ENCODE measurements at places on chromosomes 11 and 22.

DNA sequence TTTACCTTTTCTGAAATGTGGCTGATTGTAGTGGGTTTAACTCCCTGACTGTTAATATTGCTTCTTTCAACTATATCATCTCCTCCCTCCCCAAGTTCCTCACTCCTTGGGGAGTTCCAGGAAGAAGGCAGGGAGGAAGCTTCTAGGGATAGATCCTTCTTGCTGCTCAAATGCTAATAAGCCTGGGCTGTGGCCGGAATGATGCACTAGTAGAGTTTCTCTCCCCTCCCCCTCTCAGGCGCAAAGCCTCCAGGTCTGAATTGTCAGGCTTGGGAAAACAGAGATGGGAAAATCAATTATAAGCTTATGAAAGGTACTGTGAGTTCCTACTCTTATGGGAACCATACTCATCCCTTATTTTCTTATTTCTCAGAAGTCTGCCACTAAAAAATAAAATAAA is 30.8 kb downstream of the FEZ1 start:
- DNase-seq, result no peak

DNA sequence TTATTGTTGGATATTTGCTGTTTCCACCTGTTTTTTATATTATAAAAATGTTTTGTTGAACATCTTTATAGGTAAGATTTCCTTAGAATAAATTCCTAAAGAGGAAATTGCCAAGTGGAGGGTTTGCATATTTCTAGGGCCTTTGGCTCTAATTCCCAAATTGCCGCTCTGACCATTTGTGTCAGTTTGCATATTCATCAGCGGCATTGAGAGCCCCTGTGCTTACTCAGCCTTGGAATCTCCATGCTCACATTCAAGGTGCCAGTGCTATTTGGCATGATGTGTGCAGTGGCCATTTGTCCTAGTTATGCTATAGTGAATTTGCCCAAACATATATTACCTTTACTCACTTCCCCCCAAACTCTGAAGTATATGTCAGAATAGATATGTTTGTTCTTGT is 25.5 kb downstream of the KREMEN1 start:
- DNase-seq, result no peak

DNA sequence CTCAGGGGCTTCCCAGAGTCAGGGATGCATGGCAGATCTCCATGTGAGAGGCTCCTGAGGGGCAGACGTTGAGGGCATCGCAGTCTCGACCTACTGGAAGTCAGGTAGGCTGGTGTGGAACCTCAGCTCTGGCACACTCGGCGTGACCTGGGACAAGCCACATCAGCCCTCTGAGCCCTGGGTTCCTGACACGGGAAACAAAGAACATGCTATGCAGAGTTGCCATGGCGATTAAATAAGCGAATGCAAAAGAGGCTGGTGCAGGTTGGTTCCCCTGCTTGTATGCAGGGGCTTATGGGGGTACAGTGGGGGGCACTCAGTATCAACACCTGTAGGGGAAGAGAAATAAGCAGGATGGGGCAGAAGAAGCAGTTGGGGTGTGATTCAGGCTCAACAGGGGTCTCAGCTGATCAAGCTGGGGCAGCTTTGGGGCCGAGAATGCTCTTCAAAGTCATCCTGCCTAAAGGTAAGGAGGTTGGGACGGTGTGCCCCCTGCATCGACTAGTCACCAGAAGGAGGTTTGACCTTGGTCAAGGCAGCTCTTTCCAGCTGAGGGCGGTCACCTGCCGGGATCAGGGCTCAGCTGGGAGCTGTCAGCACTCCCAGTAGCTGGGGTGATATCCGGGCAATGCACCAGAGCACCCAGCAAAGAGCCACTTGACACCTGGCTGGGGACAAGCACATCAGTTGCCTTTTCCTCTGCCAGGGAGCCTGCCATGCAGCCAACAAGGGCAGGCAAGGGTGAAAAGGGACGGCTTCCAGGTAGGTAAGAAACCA is 442.7 kb downstream of the MIAT start:
- DNase-seq, result no peak

- DNase-seq, result no peak
Measured at GRCh38 chr11:92399705-92400104, 175.1 kb downstream of the FAT3 start.

DNA sequence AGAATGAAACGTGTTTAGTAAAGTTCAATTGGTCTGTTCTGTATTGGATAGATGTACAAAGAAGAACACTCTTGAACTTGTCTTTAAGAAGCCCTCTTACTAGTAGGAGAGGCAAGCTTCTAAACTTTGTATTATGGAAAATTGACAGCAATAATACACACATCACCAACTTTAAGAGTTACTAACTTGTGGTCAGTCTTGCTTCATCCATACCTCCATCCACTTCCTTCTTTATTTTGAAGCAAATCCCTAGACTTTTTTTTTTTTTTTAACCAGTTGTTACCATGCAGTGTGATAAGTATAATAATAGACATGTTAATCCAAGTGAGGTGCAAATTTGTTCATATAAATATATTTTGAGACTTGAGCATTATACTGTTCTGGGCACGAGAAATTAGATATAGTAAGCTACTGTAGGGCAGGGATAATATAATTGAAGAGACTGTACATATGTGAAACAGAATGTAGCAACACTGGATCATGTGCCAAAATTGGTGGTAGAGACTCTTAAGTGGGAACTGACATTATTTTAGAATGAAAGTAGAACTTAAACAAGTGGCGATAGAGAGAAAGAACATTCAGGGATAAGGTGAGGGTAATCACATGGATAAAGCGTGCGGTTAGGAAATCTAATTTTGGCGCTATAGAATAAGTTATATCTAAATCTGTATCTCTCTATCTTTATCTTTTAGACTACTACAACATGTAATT is 6.5 kb downstream of the FAR1 start:
- DNase-seq, result no peak

DNA sequence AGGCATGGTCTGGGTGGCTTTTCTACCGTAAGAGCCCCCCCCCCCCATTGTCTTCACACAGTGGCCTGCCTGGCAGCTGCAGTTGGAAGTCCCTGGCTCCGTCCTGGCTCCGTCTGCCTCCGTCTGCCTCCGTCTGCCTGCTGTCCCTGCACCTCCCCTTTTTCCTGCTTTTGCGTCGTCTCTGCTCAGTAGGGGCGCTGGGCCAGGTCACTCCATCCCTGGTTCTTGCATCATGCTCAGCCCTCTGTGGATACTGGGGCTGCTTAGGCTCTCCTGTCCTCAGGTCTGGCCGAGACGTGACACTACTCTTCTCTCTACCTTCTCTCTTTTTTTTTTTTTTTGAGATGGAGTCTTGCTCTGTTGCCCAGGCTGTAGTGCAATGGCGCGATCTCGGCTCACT is 27.8 kb downstream of the AP2A2 start:
- no peak for DNase-seq

DNA sequence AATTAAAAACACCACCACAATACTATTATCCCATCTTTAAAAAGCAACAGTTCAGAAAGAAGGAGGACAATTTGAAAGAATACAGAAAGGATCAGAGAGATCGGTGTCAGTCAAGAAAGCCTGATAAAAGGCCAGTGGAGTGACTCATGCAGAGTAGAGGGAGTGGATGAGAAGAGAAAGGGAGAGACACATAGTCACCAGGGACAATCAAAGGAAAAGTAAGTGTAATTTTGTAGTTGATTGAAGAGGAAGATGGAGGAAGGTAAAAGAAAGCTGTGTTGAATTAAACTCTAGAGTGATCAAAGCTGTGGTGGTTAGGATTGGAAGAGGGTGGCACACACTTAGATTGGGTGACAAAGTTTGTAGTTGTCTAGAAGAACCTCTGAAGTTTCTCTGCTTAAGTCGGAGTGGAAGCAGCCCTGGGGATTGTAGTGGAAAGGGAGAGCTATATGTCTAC is 14.1 kb downstream of the SPECC1L start:
- DNase-seq, result peak; percentile 69

DNA sequence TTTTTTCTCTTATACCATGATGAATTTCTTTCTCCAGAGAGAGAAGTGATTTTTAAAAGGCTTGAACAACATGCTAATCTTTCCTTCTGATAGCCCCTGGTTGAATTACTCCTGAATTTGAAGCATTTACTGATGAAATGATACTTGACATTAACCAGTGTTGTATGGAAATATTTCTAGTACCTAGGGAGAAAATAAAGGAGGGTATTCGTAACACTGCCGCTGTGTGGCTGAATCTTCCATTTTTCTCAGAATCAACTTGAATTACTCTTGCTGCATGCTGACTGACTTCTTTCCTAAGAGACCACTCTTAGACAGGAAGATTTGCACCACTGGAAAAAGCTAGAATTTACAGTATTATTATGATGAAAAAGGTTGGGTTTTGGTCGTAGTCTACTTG is 118.3 kb downstream of the FAT3 start:
- no peak for DNase-seq

- DNase-seq, result no peak
Measured at GRCh38 chr22:17369439-17370025, at the start of gene CECR2. CECR2 (plus strand) TSS chr22:17369460; CDS start chr22:17369784, 324 bp downstream.

GRCh38 chr11:102836290-102836875 is 7.0 kb downstream of the MMP3 start:
- DNase-seq, result peak; percentile 82

DNA sequence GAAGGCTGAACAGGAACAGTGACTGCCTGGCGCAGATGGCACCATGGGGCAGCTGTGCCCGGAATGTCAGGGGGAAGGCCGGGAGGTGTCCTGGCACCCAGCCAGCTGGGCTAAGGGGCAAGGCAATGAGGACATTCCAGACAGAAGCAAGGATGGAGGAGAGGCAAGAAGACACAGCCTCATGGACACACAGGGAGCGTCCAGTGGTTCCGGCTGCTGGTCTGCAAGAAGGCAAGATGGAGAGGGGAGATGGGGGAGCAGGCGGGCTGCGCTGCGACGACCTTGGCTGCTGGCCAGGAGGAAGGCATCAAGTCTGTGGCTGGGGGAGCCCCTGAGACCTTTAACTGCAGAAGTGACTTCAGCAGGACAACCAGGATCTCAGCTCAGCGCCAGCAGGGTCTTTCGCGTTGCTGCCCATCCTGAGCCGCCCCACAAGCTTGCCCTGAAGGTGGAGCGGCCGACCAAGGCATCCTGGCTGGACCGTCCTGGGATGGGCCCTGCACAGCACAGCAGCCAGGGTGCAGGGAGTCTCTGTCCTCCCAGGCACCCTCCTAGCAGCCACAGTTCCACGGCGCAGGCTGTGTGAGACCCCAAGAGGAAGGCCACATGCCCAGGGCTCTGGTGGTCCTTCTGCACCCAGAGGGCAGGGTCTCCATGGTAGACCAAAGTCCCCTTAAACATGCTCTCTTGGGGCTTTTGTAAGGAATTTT is 531.7 kb downstream of the BRD1 start:
- DNase-seq, result no peak

DNA sequence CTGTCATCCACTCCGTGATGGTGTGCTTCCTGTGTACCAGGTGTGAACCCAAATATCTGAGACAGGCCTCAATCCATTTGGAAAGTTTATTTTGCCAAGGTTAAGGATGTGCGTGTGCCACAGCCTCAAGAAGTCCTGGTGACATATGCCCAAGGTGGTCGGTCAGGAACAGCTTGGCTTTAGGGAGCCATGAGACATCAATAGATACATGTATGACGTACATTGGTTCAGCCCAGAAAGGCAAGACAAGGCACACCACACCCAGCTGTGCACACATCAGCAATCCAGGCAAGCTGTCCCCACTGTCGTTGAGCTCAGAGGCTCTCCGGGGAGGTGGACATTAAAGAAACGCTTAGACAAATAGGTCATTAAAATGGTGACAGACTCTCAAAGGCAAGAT is 56.8 kb upstream of the SHANK2 start:
- DNase-seq, result no peak

GRCh38 chr22:32380991-32381390 is 23.3 kb downstream of the RFPL3 start:
- DNase-seq, result no peak

- DNase-seq, result peak; percentile 38
Measured at GRCh38 chr11:112303616-112304015, 43.0 kb upstream of the PLET1 start.

- peak; percentile 19 for DNase-seq
Measured at GRCh38 chr11:61347916-61348461, 13.7 kb downstream of the CYB561A3 start.

DNA sequence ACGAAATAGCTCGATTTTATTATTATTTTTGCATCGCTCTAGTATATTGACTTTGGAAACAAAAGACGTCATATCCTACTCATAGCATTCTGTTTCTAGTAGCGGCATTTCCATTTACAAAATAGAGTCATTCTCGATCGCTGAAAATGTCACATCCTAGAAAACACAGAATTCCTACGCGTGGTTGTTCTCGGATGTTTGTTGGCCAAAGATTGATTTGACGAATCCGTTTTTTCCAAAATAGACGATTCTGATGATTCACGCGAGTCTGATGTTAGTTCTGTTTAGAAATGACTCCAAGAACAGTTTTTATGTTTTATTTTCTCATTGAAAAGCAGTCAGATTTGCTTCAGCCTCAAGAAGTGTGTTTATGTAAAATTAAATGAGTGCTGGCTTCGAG is 47.6 kb downstream of the SMIM38 start:
- DNase-seq, result no peak

GRCh38 chr11:115201111-115201792 is 303.0 kb downstream of the CADM1 start:
- DNase-seq, result peak; percentile 88

- no peak for DNase-seq
Measured at GRCh38 chr22:40213478-40213877, 35.8 kb downstream of the TNRC6B start.

DNA sequence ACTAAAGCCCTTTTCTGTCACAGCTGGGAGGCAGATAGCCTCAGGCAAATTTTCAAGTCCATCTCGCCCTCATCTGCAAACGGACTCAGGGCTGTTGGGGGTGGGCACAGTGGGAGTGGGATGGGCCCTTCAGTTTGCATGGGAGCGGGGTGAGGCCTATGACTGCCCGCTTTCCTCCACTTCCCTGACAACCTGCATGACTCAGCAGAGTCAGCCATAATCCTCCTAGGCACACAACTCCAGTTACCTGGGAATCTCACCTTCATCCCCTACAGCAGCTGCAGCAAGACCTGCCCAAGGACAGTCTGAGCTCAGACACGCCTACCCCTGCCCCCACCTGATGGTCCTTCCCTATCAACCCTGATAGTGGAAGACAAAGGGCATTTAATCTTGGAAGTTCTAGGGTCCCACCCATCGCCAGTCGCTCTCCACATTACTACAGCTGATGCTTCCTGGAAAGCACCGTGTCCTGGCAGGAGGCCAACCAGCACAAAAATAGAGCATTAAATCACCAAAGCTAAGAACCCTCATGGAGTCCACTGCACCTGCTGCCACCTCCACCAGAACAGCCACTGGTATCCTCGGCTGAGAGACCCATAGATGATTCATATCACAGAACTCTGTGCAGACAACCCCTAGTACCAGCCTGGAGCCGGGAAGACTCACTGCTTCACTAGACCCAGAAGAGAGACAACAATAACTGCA is 319.3 kb downstream of the DCDC1 start:
- DNase-seq, result no peak

- DNase-seq, result no peak
Measured at GRCh38 chr11:47483457-47483856, 34.5 kb upstream of the RAPSN start.

All from EH (cell line).